ENCODE measurements at places on chromosomes 11 and 22.
A peak's percentile ranks its signal among the peaks of the same experiment; 100 is the strongest.

DNA sequence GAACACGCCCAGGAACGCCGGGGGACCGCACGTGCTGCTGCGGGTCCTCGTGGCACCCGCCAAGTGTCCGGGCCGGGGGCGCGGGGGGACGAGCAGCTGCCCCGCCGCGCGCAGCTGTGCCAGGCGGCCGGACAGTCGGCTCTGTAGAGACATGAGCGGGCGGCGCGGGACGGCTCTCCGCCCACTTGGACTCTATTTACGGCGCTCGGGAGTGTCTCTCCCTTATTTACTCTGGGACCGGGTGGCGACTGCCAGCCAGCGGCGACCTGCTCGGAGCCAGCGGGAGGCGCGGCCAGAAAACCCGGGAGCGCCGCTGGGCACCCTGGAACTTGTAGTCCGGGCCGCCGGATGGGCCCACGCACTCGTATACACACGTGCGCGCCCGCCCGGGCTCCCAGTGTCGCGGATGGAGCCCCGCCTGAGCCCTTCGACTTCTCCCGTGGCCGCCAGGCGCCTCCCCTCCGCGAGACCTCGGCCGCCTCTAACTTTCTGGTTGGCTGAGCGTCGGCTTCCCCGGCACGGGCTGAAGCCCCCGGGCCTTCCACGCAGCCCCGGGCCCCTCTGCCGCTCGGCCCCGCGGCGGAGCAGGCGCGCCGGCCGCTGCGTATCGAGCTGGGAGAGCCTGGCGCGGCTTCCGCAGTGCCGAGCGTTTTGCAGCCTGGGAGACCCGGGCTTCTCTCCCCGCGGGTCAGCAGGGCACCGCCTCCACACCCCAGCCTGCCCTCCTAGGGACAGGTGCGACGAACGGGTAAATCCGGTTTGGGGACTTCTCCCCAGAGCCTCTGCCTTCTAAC, at the start of gene MACROD1:
MACROD1 (minus strand) TSS at position 272 of the 794 bp plus-strand sequence; CDS start at position 153, 119 bp downstream.
- peak; percentile 94 for DNase-seq

DNA sequence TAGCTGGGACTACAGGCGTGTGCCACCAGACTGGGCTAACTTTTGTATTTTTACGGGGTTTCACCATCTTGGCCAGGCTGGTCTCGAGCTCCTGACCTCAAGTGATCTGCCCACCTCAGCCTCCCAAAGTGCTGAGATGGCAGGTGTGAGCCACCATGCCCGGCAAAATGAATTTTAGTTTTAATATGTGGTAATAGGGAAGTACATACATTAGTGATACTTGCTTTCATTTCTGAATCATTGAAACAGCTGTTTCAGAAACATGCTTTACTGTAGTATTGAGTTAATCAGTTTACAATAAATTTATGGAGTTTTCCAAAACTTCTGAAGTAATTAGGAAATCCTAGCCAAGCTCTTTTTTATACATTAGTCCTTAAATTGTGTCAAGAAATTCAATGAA, 15.6 kb downstream of the PCF11 start:
- no peak for DNase-seq

GRCh38 chr11:29208117-29208516, 808.7 kb downstream of the KCNA4 start:
- DNase-seq: no peak

DNA sequence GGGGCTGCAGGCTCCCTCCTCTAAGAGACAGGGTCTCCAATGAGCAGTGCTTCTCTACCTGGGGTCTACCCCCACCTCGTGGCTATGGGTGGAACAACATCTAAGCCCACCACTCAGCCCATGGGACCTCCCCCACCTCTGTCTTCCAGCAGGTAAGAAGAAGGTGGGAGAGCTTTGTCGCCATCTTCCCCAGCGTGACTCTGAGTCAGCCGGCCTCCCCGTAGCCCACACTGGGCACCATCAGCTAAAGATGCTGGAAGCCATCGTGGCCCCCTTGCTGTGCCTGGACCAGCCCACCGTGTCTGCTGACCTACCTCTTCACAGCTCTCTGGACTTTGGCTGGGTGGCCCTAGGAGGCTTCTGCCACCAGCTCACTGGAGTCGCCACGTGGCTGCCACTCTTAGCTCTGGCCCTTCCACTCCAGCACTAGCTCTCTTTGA, 944 bp downstream of the C11orf86 start:
- DNase-seq: no peak

DNA sequence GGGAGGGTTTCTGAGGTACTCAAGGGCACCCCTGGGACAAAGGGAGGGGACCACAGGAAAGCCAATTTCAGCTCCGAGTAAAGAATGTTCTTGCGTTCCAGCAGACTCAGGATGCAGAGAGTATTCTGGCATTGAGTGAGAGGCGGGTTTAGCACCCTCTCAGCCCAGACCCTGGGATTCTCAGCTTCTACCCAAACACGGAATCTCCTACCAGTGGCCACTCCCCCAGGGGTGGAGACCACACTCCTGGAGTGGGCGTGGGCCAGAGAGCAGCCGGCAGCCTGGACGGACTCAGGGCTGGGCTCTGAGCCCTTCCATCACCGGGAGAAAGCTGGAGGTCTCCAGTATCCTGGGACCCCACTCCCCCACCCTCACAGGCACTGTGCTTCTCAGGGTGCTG, 26.1 kb upstream of the TTLL12 start:
- no peak for DNase-seq

DNA sequence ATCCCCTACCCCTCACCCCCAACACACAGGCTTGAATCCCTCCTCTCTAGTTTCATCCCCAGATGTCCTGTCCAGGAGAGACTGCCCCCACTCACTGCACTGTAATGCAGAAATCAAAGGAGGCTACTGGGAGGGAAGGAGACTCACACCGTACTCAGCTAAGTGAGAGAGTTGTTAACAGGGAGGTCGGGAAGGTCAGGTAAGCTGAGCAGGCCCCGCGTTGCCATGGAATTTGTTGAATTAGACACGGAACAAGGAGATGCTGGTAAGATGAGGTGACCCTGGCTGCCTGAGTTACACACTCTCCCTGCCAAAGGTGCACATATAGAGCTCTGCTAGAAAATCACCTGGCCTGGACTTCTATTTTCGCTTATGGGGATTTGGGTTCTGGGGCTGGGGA, 197.9 kb downstream of the NXPE2 start:
- DNase-seq: no peak

- DNase-seq: no peak
These were observed 43.3 kb downstream of the SNX19 start for GRCh38 chr11:130872981-130873380.

- DNase-seq: no peak
These were observed 18.6 kb upstream of the AIFM3 start for GRCh38 chr22:20948450-20948849.

DNA sequence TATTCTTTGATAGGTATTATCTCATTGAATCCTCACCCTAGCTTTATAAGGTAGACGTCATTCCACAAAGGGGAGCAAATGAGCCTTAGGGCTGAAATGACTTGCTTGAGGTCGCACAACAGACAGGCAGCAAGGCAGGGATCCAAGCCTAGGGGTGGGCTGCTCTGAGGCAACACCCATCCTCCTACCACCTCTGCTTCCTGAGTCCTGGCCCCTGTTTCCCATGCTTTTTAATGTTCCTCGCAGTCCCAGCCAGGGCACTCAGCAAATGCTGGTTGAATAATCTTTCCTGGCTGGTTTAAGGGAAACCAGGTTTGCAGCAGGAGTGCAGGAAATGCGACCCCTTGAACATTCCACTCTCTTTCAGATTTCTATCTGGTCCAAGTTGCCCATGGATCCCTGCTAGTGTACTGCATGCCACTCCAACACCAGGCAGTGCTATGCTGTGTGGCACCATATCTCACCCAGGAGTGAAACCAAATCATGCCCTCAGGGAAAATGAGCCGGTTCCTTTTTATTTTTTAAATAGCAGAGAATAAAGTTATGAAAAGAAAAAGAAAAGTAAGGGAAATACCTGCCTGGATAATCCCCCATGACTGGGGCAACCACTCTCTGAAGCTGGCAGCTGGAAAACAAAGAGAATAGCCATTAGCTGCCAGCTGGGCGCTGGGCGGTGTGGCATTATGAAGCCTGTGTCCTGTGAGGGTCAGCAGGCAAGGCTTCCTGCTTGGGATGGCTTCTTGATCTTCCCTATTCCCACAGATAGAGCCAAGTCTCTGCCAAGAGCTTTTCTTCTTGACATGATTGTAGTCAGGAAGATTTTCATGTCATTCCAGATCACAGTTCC, 21.8 kb downstream of the MICAL2 start:
- DNase-seq: no peak

GRCh38 chr11:2826679-2827056, 58.9 kb downstream of the CDKN1C start:
- DNase-seq: no peak

- DNase-seq: peak; percentile 96
These were observed 399 bp downstream of the ZNF143 start for GRCh38 chr11:9461063-9461759.

DNA sequence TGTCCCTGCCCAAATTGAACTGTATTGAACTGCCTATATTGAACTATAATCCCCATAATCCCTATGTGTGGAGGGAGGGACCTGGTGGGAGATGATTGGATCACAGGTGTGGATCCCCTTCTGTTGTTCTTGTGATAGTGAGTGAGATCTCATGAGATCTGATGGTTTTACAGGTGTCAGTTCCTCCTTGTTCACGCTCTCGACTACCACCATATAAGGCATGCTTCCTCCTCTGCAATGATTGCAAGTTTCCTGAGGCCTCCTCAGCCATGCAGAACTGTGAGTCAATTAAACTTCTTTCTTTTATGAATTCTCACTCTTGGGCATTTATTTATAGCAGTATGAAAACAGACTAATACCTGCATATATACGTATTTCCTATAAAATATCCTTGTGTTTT, 206.5 kb upstream of the PDGFD start:
- DNase-seq: no peak

- DNase-seq: no peak
These were observed 736.9 kb upstream of the KIRREL3 start for GRCh38 chr11:127737499-127737898.

DNA sequence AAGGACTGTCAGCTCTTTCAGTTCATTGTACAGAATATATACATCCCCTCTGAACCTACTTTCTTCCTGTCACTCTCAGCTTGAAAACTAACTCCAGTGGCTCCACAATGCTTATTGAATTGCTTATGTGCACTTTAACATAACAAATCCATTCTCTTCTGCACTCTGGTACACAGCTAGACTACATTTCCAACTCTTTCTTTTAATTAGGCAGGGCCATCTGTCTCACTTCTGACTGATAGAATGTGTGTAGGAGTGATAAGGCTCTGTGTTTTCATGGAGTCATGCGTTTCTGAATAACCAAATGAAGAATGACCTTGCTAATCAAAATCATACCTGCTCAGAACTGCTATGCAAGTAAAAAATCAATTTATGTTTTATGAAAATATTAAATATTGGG, 278.5 kb upstream of the CCDC179 start:
- DNase-seq: no peak

DNA sequence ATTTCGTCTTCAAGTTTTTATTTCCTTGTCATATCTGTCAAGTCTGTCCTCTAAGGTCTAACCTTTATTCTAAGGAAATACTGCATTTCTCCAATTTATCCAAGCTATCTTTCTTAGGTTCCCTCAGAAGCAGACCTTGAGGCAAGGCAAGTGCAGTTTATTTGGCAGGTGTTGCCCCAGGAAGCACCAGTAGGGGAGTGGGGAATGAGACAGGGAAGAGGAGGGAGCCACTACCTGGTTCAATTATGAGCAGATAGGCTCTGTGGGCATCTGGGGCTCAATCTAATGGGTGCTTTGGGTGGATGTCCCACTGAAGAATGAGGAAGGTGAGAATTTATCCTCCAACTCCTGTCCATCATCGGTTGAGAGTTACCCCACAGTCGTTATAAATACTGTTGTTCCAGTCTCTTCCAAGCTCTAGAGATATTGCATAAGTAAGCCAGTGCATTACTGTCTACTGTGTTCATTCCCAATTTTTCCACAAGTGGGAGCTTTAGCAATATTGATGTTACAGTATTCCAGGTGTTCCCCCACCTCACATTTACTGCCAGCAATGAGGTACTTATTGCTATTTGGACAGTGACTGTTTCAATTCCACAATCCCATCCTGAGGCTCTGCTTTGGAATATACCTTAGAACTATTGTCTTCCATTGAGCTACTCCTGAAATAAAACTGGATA, 154.9 kb upstream of the CEP126 start:
- no peak for DNase-seq

DNA sequence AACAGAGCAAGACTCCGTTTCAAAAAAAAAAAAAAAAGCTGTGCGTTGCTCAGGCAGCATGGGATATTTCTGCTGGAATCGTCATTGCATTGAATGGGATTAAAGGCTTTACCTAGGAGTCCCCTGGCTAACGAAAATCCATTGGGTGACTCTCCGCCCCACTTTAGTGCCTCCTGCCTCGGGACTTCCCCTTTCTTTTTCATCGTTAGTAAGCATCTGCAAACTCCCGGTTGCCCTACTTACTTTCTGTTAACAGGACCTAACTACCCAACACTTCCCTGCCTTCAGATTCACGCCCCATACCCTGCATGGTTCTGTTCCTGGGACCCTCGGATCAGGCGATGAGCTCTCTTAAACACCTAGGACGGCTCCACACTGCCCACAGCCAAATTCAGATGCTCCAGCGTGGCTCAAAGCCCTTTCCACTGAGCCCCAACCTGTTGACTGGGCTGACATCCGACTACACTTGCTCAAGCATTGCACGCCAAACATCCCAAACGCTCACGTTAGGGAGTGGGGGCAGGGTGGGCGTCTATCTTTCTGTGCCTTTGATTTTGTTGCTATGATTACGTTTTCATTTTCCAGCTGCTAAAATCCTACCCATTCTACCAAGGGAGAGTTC, 143.8 kb downstream of the ST3GAL4 start:
- no peak for DNase-seq

- DNase-seq: no peak
These were observed 51.8 kb downstream of the THAP12 start for GRCh38 chr11:76329084-76329648.

GRCh38 chr11:14644226-14645014, 816 bp downstream of the PDE3B start:
- DNase-seq: peak; percentile 91

DNA sequence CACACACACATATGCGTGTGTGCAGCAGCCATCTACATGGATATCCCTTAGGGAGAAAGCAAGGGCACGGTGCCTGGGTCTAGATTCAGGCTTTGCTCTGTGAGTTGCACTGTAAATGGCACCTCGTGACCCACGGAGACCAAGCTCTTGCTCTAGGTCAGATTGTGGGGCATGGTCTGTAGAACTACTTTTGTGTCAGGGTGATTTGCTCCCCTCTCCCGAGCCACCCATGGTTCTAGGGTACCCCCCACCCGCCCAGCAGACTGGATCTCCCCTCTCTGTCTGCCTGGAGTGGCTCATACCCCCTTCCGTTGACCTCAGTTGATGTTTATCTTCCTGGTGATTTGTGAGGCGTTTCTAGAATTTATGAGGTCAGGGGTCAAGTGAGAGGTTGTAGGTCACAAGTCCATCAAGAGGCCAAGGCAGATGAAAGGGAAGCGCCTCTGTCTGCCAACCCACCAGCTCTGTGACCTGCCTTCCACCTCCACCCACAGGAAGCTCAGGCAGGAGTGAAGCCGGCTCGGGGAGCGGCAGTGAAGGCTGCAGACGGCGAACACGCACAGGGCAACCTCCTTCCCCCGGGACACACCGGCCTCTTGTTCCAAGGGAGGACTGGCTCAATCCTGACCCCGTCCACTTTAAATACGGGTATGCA, 76.2 kb upstream of the TTLL12 start:
- no peak for DNase-seq

- peak; percentile 61 for DNase-seq
These were observed 106.5 kb downstream of the NAV2 start for GRCh38 chr11:19819148-19819547.

All from upper lobe of left lung (tissue), 6 donors.